Right atrium auricular region (tissue), 2 donors: ENCODE measurements at places on chromosomes 7 and 10. TPM values are rescaled to one million over a fixed set of nuclear protein-coding genes. Genes with fewer than 3 reads are reported as not detected.

The CYP3A4 gene
- not detected for total RNA-seq

The SOSTDC1 gene
- 5.9 TPM for total RNA-seq

The FAM25C gene
- total RNA-seq = not detected

DNA sequence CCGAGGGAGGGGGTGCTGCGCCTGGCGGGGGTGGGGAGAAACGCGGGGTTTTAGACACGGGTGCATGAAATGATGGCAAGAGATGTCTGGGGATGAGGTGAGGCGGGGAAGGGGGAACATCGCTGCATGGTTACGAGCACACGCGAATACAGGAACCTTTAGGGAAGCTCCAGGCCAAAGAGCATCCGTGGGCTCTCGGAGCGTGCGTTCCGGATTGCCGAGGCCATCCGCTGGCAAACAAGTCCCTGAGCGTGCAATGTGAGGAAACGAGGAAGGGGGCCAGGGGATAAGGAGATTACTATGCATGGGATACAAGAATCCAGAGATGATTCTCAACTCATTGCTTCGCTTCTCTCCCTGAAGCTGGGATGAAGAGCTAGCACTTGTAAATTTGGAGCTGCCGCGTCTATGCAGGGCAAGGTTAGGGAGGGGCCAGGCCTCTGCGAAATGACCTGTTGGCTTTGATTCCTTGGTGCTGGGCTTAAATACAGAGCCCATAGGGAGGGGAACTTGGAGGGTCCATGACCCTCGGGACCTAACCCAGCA lies 520 bp upstream of the WNT2 start:
- DNase-seq = no peak

GRCh38 chr7:140050100-140050499 lies 12.7 kb downstream of the PARP12 start:
- DNase-seq = no peak

DNA sequence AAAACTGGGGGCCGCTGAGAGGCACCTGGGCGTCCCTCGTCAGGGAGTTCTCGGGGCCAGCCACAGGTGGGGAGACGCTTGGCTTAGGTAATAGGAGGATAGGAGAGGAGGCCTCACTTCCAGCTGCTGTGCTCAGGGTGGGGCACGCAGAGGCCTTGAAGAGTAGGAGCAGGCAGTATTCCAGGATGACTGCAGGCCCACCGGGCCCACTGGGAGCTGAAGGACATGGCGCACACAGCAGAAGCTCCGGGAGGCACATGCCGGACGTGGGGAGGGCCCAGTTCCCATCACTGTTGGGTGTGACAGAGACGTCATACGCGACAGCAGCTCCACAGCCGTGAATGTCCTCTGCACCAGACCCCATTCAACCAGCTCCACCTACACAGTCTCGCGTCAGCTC lies 22.0 kb upstream of the PDGFA start:
- no peak for DNase-seq

DNA sequence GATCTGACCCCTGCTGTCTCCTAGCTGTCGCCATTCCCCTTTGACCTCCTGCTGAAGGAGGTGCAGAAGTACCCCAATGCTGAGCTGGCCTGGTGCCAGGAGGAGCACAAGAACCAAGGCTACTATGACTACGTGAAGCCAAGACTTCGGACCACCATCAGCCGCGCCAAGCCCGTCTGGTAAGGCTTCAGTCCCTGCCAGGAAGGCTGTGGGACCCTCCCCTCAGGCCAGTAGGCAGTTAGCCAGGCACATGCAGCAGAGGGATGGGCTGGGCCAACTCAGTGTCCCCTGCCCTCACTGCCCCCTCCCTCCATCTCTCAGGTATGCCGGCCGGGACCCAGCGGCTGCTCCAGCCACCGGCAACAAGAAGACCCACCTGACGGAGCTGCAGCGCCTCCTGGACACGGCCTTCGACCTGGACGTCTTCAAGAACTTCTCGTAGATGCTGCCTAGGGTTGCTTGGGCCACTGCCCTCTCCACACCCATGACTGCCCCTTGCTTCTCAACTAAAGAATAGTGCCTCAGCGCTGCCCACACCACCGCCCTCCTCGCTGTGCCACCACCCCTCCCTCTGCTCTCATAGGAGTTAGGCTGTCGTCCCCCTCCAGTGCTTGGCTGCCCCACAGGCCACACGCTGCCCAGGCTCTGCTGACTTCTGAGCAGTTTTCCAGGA lies 41.0 kb upstream of the ZMIZ2 start:
- no peak for DNase-seq

GRCh38 chr7:17632384-17632783 lies 307.9 kb downstream of the SNX13 start:
- DNase-seq = no peak

DNA sequence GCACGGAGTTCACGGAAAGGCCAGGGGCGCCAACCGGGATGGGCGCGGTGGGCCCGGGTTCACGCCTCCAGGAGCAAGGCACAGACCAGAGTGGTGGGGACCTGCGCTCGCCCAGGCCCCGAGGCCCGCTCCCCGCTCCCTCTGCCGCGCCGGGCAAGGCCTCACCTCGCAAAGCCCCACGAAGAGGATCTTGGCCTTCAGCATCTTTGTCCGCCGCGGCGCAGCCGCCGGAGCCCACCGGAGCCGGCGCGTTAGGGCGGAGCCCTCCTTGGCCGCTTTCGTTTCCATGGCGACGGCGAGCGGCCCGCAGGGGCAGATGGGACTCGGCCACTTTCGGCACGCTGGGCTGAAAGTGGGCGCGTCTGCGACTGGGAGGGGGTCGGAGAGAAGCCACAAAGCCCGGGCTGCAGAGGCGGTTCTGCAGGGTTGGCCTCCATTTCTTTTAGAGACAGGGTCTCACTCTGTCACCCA lies 944.4 kb upstream of the ZNF722 start:
- DNase-seq = no peak

GRCh38 chr10:31419394-31420063 lies 100.5 kb downstream of the ZEB1 start:
- no peak for DNase-seq

- DNase-seq = no peak
These were observed 54.3 kb upstream of the ECHDC3 start for GRCh38 chr10:11687779-11688447.

DNA sequence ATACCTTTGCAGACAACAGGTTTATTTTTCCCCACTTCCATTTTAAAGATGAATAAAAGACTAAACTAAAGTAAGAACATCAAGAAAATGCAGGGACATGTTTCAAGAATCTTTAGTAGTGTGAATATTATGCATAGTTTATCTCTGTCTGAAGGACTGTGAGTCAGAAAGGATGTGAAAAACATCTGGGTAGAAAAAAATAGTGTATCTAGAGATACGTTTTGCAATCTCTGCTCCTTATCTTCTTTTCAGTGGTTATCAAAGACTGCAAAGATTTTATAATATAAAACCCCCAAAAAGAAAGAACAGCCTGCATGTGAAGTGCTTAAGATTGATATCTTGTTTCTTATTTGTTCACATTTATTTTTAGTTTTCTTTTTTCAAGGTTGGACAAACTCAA lies 101.9 kb upstream of the ARHGAP21 start:
- DNase-seq = no peak

The BMI1 gene
- 34.7 TPM for total RNA-seq

The AKR1D1 gene
- total RNA-seq = not detected

GRCh38 chr7:21939136-21939857 lies 6.4 kb downstream of the CDCA7L start:
- no peak for DNase-seq

The PAX4 gene
- not detected for total RNA-seq

DNA sequence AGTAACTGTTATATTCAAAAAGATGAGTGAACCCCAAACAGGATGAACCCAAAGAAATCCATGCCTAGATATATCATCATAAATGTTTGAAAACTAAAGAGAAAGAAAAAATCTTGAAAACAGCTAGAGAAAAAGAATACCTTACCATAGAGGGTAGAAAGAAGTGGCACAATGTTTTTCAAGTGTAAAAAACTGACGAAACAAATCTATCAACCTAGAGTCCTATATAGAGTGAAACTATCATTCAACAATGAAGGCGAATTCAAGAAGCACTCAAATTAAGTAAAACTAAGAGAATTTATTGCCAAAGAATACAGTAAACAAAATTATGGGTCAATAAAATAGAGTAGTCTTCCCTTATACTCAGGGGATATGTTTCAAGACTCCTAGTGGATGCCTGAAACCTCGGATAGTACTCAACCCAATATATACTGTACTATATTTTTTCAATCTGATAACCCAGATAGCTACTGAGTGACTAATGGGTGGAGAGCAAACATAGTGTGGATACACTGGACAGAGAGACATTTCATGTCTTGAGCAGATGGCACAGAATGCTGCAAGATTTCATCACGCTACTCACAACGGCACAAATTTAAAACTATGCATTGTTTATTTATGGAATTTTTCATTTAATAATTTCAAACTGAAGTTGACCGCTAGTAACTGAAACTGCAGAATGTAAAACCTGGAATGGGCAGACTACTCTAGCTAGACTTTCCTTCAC lies 52.6 kb upstream of the TMEM106B start:
- no peak for DNase-seq

GRCh38 chr7:74253835-74254128 lies 417 bp downstream of the RFC2 start:
- DNase-seq = no peak

The EPHA1 gene
- 0.71 TPM for total RNA-seq

GRCh38 chr7:115008465-115009114 lies 86.7 kb downstream of the MDFIC start:
- DNase-seq = peak; percentile 89

The BLNK gene
- 0.39 TPM for total RNA-seq

- no peak for DNase-seq
These were observed 261.0 kb downstream of the GRID1 start for GRCh38 chr10:86105640-86106039.
